ENCODE measurements at places on chromosomes 13 and 19.
A peak's percentile ranks its signal among the peaks of the same experiment; 100 is the strongest.

- no peak for DNase-seq
Measured at GRCh38 chr19:32555786-32556185, 25.2 kb upstream of the PDCD5 start.

- no peak for DNase-seq
Measured at GRCh38 chr13:33927315-33927714, 109.4 kb downstream of the RFC3 start.

- peak; percentile 8 for DNase-seq
Measured at GRCh38 chr13:59471106-59471505, 692.6 kb downstream of the DIAPH3 start.

DNA sequence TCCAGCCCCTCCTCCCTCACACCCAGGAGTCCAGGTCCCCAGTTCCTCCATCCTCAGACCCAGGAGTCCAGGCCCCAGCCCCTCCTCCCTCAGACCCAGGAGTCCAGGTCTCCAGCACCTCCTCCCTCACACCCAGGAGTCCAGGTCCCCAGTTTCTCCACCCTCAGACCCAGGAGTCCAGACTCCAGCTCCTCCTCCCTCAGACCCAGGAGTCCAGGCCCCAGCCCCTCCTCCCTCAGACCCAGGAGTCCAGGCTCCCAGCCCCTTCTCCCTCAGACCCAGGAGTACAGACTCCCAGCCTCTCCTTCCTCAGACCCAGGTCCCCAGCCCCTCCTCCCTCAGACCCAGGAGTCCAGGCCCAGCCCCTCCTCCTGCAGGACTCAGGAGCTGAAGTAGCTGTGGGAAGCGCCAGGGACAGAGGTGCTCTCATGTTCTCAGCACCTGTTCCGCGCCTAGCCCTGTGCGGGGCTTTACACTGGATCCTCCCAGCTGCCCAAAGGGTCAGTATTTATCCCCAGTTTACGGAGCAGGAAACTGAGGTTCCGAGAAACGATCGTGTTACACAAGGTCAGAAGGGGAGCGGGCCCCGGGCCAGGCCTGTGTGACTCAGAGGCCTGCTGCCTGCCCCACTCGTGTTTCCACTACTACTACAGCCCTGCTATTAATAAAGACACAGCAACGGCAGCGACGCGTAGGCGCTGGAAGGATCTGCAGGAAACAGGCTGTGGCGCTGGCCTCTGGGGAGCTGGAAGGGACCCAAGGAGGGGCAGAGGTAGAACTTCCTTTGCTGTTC, 1.7 kb upstream of the SBK3 start:
- no peak for DNase-seq

- DNase-seq, result no peak
Measured at GRCh38 chr19:8208119-8208921, 850 bp upstream of the CERS4 start.
